ENCODE measurements at places on chromosomes 7 and 10.

DNA sequence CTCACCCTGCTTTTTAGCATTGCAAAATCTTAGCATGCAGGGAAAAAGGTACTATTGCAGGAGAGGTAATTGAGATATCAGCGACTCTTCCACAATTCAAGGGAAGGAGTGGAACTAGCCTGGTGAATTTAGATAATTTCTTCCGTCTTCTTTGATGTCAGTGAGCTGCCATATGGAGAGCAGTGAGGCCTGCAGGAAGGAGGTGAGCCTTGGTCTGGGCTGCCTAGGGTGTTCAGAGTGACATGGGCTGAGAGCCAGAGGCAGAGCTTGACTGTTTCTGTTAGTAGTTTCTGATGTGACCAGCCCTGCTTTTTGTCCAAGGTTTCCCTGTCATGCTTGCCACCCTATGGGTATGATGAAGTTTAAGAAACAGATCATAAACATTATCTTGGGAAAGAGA, 28.6 kb downstream of the KAT6B start:
- DNase-seq = no peak

- DNase-seq = no peak
Measured at GRCh38 chr10:128928231-128928836, 538.7 kb upstream of the MGMT start.

GRCh38 chr7:26646336-26647048, 217.9 kb downstream of the SKAP2 start:
- DNase-seq = no peak

GRCh38 chr10:113335592-113335991, 217.3 kb upstream of the HABP2 start:
- DNase-seq = no peak

DNA sequence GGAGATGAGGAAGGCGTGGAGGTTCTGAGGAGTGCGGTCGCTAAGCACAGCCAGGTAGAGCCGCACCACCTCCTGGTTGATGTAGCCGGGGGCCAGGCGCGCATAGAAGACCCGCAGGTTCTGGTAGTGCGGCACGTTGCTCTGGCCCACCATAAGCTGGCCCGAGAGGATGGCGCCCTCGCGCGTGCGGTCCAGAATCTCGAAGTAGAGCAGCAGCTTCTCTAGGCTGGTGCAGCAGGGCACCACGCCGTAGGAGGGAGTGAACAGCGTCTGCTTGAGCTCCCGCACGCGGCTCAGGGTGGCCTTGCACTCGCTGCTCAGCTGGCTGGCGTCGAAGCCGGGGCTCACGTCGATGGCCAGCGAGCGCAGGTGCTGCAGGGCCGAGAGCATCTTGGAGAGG, 77.8 kb upstream of the TNRC18 start:
- no peak for DNase-seq

GRCh38 chr10:90306187-90306586, 551.7 kb downstream of the HTR7 start:
- no peak for DNase-seq

DNA sequence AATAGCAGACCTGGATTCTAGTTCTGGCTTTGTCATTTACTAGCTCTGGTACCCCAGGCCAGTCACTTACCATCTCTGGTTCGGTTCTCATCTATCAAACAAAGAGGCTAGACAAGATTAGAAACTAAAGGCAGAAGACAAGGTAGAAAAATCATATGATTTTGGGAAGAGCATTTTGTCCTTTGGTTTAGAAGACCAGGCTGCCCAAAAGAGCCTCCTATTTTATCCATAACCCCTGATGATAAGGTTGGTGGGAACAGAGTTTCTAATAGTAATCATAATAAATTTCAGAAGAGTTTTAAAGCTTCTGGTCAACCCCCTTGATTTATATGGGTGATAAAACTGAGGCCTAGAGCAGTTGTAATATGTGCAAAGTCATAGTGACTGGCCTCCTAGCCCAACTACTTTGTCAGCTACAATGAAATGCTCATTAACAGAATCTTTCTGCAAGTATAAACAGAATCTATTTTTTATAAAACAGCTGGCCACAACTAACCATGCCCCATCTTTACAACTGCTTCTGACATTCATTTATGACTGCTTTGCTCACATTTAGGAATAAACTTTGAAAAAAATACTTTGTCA, 23.4 kb downstream of the COX15 start:
- DNase-seq = no peak
